ENCODE measurements at places on chromosomes 3 and 15.

GRCh38 chr15:100767001-100767825 lies 112.4 kb upstream of the ALDH1A3 start:
- no peak for DNase-seq

DNA sequence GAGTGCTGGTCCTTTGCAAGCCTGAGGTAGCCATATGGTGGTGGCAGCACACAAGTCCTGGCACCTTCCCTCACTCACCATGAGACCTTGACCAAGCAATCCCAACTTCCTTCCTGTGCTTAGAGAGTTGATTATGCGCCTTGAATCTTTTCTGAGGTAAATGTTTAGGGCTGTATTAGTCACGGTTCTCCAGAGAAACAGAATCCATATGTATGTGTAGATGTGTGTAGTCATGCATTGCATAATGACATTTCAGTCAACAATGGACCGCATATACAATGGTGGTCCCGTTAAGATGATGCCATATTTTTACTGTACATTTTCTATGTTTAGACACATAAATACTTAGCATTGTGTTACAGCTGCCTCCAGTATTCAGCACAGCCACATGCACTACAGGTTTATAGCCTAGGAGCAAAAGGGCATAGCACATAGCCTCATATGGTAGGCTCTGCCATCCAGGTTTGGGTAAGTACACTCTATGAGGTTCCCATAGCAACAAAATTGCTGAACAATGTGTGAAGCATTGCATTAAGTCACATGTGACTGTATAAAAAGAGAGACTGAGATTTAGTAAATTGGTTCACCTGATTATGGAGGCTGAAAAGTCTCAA lies 20.2 kb upstream of the NUP210 start:
- no peak for DNase-seq

DNA sequence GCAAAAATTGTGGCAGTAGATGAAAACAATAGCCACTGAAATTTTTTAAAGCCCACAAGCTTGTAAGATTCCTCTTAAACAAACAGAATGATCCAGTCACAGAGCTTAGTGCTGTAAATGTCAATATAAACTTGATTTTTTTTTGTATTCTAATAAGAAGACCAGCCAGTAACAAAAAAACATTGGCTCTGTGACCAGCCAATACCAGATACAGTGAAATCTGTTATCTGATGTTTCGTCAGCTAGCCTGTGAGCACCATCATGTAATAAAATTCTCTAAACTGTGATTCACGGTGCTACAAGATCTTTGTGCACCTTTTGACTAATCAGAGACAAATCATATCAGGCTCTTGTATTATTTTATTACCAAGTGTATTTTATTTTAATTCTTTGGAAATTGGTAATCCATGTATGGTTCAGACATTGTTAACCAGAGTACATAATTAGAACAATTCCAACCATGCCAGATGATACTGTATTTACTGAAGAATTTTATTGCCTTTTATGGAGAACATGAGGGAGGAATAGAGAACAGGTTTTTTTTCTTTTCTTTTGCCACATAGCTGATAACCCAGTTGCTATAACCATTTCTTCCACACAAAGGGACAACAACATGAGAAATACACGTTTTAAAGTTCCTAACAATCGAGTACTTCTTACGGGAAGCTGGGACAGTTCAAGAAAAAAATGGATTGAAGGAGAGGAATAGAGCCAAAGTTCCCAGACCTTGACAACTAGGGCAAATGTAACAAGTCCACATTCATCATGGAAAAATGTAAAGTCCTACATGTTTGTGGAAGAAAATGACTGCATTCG lies 71.9 kb downstream of the FILIP1L start:
- peak; percentile 91 for DNase-seq

GRCh38 chr15:96325541-96326327 lies 4.8 kb upstream of the NR2F2 start:
- DNase-seq, result no peak

DNA sequence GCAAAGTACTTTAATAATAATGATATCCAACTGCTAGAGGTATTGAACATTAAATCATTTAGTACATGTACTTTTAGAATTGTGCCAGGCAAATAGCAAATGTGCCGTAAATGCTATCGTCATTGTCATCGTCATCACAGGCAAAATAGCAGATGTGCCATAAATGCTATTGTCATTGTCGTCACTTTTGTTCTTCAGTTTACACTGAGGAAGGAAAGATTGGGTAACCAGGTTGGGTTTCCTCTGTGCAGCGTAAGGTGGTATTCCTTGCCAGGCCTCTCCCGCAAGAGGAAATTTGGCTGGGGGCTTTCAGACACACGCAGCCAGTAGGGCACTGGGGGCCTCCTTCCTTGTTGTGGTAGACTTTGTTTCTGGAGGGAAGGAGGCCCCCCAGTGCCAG lies 26.4 kb downstream of the ABHD17C start:
- DNase-seq, result no peak

DNA sequence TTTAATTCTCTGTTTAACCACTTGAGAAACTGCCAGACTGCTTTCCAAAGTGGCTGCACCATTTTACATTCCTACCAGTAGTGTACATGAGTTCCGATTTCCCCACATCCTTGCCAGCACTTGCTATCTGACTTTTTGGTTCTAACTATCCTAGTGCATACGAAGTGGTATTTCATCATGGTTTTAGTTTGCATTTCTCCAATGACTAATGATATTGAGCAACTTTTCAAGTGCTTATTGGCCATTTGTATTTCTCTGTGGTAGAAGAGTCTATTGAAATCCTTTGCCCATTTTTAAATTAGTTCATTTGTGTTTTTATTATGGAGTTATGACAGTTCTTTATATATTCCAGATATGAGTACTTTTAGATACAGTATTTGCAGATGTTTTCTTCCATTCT lies 247.8 kb downstream of the GABRB3 start:
- no peak for DNase-seq

- DNase-seq, result no peak
These were observed 77.6 kb upstream of the CHD2 start for GRCh38 chr15:92822216-92823144.
